ENCODE measurements at places on chromosomes 1 and 21.

- no peak for ATAC-seq
These were observed 64.6 kb upstream of the LRP8 start for GRCh38 chr1:53392460-53392859.

- ATAC-seq, result peak; percentile 65
These were observed 247.6 kb downstream of the TGFB2 start for GRCh38 chr1:218592688-218593087.

DNA sequence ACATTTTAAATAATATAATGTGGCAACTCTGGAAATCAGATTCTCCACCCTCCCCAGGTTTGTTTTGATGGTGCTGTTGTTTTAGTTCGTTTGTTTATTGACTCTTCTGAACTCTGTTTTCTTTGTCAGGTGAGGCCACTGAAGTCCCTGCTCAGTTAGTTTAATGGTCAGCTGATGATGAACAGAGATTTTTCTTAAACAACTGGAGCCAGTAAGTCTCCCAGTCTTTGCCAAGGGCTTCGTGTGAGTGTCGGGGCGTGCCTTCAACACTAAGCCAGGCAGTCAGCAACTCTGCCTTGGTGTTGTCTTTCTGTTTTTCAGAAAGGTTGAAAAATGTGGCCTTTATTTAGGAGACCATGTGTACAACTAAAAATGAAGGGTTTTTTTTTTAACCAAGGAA lies 58.9 kb downstream of the TEX35 start:
- ATAC-seq, result no peak

- ATAC-seq, result peak; percentile 30
These were observed 16.2 kb downstream of the WDR47 start for GRCh38 chr1:109025694-109026093.

- peak; percentile 52 for ATAC-seq
These were observed 596 bp downstream of the TOR3A start for GRCh38 chr1:179082333-179082998.

DNA sequence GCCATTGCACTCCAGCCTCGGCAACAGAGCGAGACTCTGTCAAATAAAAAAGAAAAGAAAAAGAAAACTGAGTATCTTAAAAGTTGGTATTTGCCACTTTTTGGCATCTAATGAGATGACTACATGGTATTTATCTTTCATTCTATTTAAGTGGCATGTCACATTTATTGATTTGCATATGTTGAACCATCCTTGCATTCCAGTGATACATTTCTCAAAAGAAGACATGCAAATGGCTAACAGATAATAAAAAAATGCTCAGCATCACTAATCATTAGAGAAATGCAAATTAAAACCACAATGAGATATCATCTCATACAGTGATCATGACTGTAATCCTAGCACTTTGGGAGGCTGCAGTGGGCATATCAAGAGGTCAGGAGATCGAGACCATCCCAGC lies 28.1 kb downstream of the SFPQ start:
- ATAC-seq, result no peak

DNA sequence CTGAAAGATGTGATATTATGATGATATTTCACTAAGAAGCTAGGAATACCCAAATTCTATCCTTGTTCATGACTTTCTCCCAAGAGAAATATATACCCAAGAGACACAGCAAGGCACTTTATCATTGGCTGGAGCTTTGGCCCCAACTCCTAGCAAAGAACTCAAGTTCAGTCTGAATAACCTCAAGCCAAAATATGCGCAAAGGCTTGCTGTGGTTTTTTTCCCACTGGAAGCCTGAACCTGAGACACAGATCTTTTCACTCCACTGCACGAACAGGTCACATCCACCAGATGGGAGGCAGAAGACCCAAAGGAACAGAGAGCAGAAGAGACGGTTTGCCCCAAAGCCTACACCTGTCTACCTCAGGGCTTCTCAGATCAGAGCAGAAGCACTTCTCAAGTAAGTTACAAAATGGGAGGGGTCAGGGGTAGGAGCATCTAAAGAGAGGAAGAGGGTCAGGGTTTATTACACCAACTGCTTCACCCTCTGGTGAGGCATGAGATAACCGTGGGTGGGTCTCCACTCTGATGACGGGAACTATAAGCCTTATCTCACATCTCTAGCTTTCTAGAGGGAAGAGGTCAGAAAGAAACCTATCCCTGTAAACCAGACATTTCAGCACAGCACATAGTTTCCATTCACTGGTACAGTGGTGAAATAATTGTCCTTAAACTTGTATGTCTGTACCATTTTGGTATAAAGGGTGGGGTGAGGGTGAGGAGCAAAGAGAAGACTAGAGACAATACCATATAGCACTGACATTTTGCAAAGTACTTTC lies 17.1 kb upstream of the CDC42BPA start:
- no peak for ATAC-seq

GRCh38 chr1:85934516-85934915 lies 222.1 kb downstream of the COL24A1 start:
- no peak for ATAC-seq

GRCh38 chr1:99782397-99782796 lies 16.0 kb upstream of the FRRS1 start:
- no peak for ATAC-seq

DNA sequence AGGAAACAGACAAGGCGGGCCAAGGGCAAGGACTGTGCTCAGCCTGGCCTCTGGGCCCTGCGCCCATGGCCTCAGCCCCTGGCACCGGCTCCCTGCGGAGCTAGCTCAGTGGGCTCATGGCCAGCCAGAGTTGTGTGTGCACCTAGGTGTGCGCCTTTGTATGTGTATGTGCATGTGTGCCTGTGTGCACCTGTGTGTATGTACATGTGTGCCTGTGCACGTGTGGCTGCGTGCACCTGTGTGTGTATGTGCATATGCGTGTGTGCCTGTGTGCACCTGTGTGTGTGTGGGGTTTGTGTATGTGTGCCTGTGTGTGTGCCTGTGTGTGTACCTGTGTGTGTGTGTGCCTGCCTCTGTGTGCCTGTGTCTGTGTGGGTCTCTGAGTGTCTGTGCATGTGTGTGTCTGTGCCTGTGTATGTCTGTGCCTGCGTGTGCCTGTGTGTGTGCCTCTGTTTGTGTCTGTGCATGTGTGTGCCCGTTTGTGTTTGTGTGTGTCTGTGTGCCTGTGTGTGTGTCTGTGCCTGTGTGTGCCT lies 7.4 kb downstream of the GPR137B start:
- no peak for ATAC-seq

DNA sequence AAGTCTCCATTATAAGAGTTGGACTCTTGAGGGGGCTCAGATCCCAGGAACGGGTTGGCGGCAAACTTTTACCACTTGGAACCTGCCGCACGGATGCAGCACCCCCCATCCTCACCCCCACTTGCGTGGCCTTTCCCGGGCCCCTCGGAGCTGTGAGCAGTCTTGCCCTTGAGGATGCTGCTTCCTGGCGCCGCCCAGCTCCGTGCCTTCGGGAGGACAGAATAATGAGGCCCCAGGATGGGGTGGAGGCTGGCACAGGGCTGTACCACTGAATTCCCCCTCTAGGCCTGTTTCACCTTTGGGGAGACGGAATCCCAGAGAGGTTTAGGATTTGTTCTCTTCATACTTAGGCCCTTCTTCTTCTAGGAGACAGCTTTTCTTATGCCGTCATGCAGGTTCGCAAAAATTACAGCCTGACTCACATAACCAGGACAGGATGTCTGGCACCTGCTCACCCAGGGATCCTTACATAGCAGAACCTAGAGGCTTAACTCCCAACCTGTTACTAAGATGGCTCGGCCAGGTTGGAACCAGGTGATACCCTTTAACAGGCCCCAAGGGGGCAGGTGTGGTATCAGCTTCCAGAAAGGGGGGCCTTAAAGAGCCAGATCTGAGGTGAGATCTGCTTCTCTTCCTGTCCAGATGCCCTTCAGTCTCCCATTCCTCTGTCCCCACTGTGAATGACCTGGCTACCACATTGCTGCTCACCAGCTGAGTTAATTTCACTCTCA lies 1.5 kb downstream of the TRNP1 start:
- ATAC-seq, result no peak

DNA sequence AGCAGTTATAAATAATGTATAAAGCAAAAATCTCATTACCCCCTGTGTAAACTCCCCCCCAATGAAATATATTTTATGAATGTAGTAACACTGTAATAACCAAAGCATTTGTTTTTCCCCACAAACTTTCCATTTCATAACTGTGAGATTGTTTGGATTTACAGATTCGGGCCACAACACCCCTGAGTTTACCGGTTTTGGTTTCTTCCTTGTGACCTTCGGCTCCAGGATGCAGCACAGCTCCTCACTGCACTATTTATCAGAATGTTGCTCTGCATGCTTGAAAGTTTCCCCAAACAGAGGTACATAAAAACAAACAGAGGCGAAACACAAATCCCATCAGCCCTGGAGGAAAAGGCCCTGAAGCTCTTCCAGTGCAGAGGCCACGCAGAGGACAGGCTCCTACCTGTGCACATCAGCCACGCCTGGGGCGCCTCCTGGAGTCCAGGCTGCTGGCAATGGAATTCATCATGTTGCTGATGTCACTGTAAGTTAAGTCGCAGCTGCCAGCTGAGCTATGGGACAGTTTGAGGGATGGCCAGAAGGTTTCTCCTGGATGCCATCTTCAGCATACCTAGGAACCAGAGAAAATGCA lies 122.0 kb downstream of the LMO4 start:
- ATAC-seq, result no peak

- peak; percentile 57 for ATAC-seq
These were observed 233.7 kb upstream of the NFIA start for GRCh38 chr1:60848583-60849188.

GRCh38 chr1:186326009-186326408 lies 49.0 kb downstream of the TPR start:
- ATAC-seq, result no peak

GRCh38 chr1:15033264-15033663 lies 120.3 kb upstream of the TMEM51 start:
- ATAC-seq, result peak; percentile 50

DNA sequence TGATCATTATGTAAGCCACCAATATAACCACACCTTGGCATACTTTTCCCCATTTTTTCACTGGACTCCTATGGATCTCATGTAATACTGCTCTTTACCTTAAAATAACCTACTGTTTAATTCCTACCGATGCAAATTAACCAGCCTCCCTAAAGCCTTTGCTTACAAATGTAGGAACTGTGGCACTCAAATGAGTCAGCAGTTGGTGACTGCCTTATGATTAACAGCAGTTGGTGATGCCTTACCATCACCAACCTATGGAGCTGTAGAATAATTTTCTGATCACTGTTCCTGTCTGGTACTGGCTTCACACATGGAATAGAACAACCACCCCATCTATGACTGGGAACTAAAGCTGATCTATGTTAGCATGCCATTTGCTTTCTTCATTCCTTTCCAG lies 7.8 kb upstream of the NUDT17 start:
- no peak for ATAC-seq

- ATAC-seq, result 0 out of 3 replicates have a peak, but pooled peaks have one; percentile 1
These were observed 9.9 kb downstream of the CFAP410 start for GRCh38 chr21:44329086-44329889.

GRCh38 chr21:44708866-44709425 lies 2.4 kb downstream of the TSPEAR start:
- ATAC-seq, result no peak

DNA sequence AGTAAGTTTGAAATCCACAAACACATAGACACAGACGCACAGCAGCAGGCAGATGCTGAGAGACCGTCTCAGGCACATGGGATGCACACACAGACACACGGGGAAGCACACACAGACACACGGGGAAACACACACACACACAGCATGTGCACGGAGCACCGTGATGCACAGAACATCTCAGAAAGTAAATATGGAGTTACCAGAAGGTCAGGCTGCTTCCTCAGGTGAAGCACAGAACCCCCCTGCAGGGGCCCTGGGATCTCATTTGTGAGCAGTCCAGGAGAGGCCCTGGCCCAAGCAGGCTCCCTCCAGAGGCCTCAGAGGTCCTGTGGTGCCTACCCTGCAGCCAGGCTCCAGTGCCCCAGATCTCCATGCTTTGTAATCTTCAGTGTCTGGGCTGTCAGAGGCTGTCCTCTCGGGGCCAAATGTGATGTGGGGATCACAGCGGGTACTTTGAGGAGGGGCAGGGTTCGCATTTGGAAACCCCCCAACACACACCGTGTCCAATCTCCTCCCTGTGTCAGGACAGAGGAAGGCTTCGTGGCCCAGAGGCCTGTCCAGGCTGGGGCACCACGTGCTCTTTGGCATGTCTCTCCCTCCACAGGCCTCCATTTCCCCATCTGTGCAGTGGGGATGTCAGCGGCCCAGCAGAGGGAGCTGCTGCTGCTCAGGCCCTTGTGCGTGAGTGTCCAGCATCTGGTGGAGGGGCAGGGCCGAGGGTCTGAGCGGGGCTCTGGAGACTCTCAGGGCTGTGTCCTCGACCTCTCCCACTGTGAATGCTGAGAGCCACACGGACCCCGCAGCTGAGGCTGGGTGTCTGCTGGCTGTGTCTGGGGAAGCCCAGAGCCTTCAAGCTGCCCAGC lies 23.0 kb upstream of the PRSS38 start:
- no peak for ATAC-seq

- ATAC-seq, result no peak
These were observed 112.3 kb downstream of the AK5 start for GRCh38 chr1:77394166-77394565.

GRCh38 chr1:207286786-207287468 lies 34.6 kb upstream of the CD55 start:
- ATAC-seq, result no peak

DNA sequence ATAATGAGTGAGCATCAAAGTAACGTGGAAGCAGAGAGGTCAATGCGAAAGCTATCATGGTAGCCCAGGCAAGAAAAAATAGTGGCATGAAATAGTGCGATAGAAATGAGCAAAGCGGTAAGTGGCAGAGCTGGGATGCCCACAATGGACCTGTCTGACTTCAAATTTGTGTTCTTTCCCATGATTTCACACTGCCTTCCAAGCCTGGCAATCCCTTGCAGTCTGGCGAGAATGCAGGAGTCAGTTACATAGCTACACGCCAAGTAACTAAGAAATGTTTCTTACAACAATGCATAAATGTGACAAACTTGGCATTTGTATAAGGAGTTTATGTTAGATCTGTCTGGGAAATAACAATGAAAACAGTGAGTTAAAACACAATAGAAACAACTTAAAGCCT lies 82.6 kb downstream of the GRIK1 start:
- ATAC-seq, result no peak

DNA sequence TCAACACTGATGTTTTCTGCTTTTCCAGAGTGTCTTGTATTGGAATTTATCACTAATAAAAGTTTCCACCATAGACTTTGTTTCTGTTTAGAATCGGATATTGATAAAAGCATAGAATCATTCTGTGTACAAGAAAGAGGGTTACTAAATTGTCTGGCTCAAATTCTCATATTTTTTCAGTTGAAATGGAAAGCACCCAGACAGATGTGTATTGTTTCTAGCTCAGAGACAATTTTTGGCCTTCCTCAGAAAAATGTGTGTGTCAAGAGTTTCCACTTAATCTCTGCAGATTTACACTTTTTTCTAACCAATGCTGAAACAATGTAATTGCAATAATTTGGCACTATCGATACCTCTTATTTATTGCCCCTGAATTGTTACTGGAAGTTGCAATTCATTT lies 20.2 kb downstream of the LHX9 start:
- no peak for ATAC-seq
